Stimulated activated naive CD4-positive, alpha-beta T cell (primary cell): ENCODE measurements at places on chromosomes 4 and X.

- no peak for DNase-seq
Measured at GRCh38 chrX:26558719-26559386, 342.9 kb downstream of the MAGEB5 start.

DNA sequence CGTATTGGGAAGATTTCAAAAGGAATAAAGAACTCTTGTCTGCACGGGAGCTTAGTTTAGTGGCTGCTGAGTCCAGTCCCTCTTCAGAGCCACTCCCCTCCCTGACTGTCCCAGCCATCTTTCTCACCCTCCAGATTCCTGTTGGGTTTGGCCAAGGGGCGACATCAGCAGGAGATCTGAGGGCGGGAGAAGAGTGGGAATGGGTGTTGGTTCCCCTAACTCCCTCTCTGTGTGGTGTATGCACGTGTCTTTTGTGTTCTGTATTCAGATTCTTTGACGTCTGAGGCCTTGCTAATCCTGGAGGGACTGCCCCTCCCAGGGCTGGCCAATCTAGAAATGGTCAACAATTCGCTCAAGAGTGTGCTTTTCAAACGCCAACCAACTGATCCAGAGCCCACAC lies 37.4 kb downstream of the CYTL1 start:
- DNase-seq = no peak

GRCh38 chr4:4182835-4183568 lies 43.7 kb downstream of the OTOP1 start:
- DNase-seq = no peak

DNA sequence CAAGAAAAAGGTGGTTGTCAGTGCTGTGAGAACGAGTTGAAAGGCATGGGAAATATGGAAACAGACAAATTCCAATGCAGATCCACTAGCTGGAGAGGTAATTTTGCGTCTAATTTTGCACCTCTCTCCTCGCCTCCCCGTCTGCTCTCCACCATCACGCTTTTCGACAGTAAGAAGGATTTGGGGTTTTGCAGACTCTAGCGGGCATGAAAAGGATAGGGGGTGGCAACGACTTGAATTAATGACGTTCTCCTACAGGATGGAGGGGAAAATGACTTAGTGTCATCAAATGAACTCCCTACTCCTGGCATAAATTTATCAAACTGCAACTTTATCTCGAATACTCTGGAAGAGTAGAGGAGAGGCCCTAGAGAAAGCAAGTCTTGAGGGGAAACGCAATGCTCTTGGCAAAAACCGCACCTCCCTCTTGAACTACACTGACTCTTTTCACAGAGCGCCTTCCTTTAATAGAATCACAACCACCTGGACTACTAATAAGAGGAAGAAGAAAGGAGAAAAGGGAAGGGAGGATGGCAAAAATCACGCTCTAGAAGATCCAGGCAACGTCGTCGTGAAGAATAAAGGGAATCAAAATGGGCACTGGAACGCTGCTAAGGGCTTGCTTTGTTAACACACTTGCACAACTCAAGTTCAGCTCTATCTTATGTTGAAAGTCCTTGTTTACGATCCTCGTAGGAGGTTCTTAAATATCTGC lies 871 bp upstream of the SLITRK2 start:
- no peak for DNase-seq

- DNase-seq = no peak
Measured at GRCh38 chr4:98722000-98722399, 63.6 kb upstream of the TSPAN5 start.

- DNase-seq = no peak
Measured at GRCh38 chr4:15020502-15021286, 18.4 kb downstream of the CPEB2 start.

- DNase-seq = no peak
Measured at GRCh38 chr4:185774845-185775680, 36.9 kb downstream of the SORBS2 start.
